ENCODE measurements at places on chromosomes 3 and 15.

GRCh38 chr3:22935040-22935439 lies 268.1 kb upstream of the UBE2E2 start:
- DNase-seq, result no peak

GRCh38 chr15:30963681-30964080 lies 27.7 kb downstream of the MTMR10 start:
- no peak for DNase-seq

- no peak for DNase-seq
These were observed 176.7 kb downstream of the DIPK2A start for GRCh38 chr3:144148356-144148755.

- no peak for DNase-seq
These were observed 3.6 kb upstream of the DLG1 start for GRCh38 chr3:197302033-197302432.

DNA sequence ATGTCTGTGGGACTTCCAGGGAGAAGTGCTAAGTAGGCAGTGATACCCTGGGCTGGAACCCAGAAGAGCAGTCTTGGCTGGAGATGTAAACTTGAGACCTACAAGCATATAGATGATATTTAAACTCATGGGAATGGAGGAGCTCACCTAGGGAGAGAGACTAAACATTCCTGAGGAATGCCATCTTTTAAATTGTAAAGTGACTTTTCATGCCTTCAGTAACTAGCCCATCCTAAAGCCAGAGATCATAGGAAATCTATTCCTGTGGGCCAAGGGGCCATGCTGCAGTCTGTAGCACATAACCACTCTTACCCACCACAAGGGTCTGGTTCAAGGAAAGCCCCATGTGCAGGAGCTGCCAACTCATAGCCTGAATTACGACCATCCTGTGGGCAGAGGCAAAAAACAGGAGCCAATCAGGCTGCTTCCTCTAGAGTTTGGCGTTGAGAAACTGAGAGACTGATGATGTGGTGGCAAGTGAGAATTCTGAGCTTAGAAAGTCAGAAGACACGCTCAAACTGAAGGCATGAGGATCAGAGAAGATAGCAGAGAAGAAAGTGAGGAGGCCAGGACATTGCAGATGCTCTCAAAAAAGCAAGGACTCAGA lies 37.5 kb downstream of the CTDSPL start:
- DNase-seq, result no peak

- no peak for DNase-seq
These were observed 84.9 kb downstream of the LRIG1 start for GRCh38 chr3:66415867-66416428.

- no peak for DNase-seq
These were observed 271.4 kb upstream of the SEMA6D start for GRCh38 chr15:47445723-47446392.

GRCh38 chr15:85963262-85963760 lies 116.4 kb upstream of the AGBL1 start:
- DNase-seq, result no peak

- DNase-seq, result no peak
These were observed 23.3 kb downstream of the FBN1 start for GRCh38 chr15:48622237-48622636.

GRCh38 chr3:149145974-149146373 lies 16.5 kb downstream of the HPS3 start:
- no peak for DNase-seq

DNA sequence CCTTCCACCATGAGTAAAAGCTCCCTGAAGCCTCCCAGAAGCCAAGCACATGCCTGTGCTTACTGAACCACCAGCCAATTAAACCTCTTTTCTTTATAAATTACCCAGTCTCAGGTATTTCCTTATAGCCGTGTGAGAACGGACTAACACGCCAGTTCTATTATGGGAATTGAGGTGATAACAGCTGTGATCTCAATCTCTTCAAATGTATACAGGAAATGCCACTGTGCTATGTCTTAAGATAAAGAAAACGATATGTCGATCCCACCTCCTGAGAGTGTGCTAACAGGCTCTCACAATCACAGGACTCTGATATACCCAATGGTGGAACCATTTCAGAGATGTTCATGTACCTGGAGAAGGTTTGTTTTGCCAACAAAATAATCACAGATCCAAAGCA lies 26.2 kb downstream of the CHSY1 start:
- DNase-seq, result no peak

- no peak for DNase-seq
These were observed 62.0 kb downstream of the TTBK2 start for GRCh38 chr15:42858540-42858939.
